ENCODE measurements at places on chromosomes 11 and 22. TPM values are rescaled to one million over a fixed set of nuclear protein-coding genes. Genes with fewer than 3 reads are reported as not detected.

DNA sequence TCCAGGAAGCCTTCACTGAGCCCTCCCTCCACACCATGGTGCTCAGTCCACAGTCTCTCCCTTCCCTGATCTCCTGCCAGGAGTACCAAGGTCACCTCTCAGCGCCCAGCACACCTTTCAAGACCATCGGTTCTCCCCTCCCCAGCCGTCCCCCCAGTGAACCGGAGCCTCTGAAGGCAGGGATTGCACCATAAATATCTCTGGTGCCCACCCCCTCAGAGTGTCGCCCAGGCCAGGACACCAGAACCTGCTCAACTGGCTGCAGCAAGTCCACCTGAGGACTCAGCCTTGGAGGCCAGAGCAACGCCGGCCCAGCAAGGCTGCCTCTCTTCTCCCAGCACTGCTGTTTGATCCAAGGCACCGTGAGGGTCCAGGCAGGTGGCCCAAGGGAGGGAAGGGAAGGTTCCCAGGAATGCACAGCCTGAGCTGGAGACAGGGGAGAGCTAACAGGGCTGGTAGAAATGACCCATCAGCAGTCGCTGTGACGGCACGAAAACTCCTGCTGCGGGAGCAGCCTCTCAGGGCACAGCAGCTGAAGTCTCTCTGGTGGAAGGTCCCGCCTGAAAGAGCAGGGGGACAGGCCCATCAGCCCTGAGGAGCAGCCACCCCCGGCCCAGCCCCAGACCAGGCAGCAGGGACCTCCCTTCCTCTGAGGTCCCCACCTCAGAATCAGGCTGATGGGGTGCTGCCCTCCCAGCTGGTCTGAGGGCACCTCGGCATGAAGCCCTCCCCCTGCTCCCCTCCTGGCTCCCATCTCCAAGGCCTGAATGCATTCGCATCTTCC lies 80.3 kb downstream of the BUD13 start:
- no peak overlapping the region for H3K4me3 ChIP-seq
- H3K36me3 ChIP-seq: no peaks in the 10 kb centered on the region
- no peak for DNase-seq
- no peaks in the 10 kb centered on the region for H3K4me1 ChIP-seq

GRCh38 chr11:45886816-45887520 lies 1.5 kb downstream of the MAPK8IP1 start:
- H3K4me3 ChIP-seq: no peak overlapping the region
- no peaks in the 10 kb centered on the region for H3K36me3 ChIP-seq
- H3K27me3 ChIP-seq: no peaks in the 10 kb centered on the region
- H3K27ac ChIP-seq: no peak overlapping the region
- peaks cover 11% of the 10 kb centered on the region for H3K4me1 ChIP-seq

- H3K4me1 ChIP-seq: peaks cover 36% of the 10 kb centered on the region
- peaks cover 21% of the 10 kb centered on the region for H3K36me3 ChIP-seq
- peak; percentile 60 for DNase-seq
- peak overlapping the region; percentile 77 for H3K27ac ChIP-seq
- no peaks in the 10 kb centered on the region for H3K27me3 ChIP-seq
- H3K4me3 ChIP-seq: 0 out of 2 replicates have a peak overlapping the region, but pooled peaks have one; percentile 18
Observed at GRCh38 chr11:73072935-73073481, 69.1 kb downstream of the FCHSD2 start.

DNA sequence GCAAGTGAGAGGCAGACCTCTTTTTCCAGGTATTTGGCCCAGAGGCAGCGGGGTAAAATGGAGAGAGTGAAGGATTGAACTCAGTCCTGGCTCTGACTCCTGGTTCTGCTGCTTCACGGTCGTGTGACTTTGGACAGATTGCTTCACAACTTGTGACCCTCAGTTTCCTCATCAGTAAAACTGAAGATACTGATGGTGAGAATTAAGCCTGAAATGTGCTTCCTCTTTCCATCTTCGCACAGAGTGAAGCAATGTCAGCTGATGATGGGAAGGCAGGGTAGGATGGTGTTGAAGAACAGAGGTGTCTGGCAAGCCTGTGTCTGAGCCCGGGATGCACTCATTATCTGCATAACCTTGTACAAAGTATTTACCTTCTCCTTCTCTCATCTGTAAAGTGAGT lies 59.0 kb downstream of the UBASH3B start:
- no peaks in the 10 kb centered on the region for H3K27me3 ChIP-seq
- H3K36me3 ChIP-seq: no peaks in the 10 kb centered on the region
- peaks cover 14% of the 10 kb centered on the region for H3K4me1 ChIP-seq
- DNase-seq: no peak

Gene KCNQ1OT1
- total RNA-seq: 3.0 TPM

Data from Karpas-422 (cell line).